ENCODE measurements at places on chromosomes 6 and 20. TPM values are rescaled to one million over a fixed set of nuclear protein-coding genes. Genes with fewer than 3 reads are reported as not detected.

- no peak for DNase-seq
Observed at GRCh38 chr20:53161473-53161872, 189.3 kb downstream of the TSHZ2 start.

- no peak for DNase-seq
Observed at GRCh38 chr6:157708933-157709332, 114.1 kb upstream of the SNX9 start.

PPP1R3G gene
- 1.6 TPM for polyA plus RNA-seq

DNA sequence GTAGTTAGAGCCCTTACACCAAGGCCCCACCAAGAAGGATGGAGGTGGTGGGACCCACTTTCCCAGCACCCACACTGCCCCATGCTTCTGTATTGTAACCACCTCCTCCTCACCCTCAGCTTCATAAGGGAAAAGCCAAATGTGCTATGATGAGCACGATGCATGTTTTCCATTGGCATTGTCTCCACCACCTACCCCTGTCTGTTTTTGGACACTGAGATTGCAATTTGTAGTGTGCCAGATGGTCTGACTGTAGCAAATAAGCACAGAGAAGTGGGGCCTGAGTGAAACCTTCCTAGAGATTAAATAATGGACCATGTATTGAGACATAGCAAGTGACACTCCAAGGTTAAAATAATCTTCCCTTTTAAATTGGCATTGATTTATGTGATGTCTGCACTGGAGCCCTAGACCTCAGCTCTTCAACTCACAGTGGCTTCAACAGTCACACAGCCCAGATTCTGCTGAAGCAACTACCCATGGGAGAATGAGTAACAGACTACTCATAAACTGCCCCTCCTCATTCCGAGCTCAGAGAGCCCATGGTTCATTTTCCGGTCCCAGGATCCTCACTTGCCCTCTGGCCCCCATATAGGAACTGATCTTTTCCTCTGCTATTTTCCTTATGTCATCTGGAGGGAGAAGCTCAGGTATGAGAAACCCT is 177.9 kb downstream of the COL9A1 start:
- DNase-seq: no peak

DNA sequence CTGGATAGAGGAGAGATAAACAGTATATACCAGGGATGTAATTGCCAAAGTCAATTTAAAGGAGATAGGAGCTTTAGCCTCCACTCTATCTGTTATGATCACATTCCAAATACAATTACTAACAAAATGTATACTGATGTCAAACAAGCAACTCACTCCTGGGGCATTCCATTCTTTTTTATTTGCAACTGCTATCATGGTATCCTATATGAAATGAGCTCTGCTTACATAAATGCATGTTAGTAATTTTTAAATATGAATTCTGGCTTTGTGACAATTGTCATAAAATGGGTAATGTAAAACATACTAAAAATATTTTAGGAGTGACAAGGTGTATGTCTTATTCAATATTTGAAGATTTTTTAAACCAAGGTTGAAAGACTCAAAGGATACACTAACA is 751.1 kb downstream of the HACE1 start:
- no peak for DNase-seq

All from renal cortex interstitium (tissue), 15 donors.